Stimulated activated naive CD4-positive, alpha-beta T cell treated with Interleukin-2 at 50 U/mL for 16 hours (primary cell): ENCODE measurements at places on chromosomes 1 and 21.

GRCh38 chr1:96533820-96534219, 187.8 kb upstream of the PTBP2 start:
- DNase-seq = no peak

DNA sequence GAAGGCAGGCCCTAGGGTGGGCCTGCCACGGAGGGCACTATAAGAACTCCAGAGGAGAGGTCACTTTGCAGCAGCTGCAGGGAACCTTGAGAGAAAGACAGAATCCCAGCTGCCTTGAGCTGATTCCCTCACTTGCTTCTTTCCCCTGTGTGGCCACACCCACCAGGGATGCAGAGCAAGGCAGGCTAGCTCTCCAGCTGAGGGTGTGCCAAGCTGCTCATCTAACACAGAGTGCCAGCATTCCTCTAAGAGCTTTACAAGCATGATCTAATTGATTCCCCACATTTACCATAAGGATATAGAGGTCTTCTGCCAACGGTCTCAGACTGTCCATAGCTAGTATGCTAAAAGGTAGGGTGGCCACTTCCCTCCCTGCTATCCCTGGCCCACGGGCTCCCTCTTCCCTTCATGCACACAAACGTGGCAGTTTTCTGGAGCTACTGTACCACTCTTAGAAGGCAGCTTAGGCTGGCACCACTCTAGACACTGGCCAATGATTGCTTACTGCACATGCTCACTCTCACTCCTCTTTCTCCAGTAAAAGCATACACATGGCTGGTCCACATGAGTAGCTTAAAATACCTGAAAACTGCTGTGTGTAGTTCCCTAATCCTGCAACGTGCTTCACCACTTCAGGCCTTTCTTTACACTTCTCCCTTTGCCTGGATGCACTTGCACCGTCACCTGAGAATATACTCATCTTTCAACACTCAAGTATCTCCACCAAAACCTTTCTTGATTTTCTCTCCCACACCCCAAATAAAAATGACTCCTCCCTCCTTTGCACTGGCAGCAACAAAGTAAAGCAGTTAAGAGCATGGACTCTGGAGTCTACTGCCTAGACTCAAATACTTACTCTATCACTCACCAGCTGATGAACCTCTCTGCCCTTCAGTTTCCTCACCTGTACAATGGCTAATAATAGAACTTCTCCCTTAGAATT, 57.7 kb downstream of the DMAP1 start:
- no peak for DNase-seq

DNA sequence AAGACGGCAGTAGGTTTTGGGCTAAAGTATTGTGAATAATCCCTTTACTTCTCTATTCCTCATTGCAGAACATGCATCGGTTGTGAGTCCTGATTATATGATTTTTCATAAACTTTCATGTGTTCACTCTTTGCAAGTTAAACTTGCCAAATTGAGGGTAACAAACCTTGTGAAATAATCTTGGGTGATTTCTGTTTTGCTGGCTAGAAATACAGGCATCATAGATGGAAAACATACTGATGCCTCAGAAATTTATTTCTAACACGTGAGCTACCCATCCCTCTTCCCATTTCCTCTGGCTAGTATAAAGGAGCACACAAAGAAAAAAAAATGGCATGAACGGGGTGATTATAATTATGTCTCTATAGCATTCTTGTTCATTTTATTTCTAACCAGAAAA, 39.6 kb downstream of the RGS5 start:
- no peak for DNase-seq

DNA sequence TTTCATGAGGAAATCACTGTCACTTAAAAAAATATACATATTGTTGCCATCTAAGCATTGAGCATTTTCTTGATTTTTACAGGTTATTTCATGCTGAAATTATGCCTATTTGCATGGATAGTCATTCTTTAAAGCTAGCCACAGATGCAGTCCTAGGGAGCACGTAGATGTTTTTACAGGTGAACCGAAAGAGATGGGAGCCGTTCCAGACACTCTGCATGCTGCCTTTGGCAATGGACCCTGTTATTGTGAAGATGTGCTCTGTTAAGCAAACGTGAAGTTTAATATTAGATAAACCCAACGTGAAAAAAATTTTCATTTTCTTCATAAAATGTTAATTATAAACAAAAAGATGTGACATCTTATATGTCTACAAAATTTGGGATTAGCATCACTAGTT, 7.1 kb downstream of the PROX1 start:
- DNase-seq = no peak

- DNase-seq = no peak
Observed at GRCh38 chr1:222048094-222048595, 306.3 kb upstream of the DUSP10 start.

DNA sequence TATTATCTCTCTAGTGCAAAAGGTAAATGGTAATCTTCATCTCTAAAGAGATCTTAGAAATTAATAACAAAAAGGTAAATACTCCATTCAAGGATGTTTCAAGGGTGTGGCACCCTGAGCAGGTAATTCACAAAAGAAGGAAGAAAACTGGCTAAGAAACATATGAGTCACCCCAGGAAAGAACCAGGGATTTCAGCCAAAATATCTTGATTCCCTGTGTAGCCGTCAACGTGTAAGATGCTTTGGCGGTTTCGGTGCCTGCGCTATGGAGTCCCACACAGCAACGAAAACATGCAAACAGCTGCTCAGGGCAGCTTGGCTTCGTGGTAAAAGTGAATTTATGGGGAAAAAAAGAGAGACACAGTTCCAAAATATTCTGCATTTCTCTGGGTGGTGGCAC, 3.7 kb downstream of the ITGB2 start:
- no peak for DNase-seq

GRCh38 chr1:164769486-164770130, 210.6 kb downstream of the PBX1 start:
- DNase-seq = no peak

DNA sequence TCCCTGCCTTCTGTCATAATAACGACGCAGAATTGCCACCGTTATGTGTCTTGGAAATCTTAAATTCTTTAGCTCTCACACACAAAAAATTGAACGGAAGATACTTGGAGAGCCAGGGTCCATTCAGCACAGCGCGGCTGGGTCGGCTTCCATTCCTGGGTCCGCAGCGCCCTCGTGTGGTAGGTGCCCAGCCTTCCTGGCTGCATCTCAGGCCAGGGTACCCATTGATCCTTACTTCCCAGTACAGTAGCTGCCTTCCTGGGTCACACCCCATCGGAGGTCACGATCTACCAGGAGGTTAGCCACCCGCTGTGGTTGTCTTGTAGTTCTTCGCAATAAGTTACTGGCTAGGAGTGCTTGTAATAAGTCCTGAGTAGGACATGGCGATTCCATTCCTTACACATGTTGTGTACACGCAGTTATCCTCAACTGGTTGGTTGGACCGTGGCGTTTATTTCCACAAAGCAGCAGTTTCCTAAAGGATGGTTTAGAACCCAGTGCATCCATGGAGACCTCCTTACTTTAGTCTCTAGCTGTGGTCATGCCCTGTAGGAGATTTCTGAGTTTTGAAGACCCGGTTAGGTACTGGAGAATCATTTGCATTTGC, 9.9 kb upstream of the MTARC1 start:
- DNase-seq = peak; percentile 36

DNA sequence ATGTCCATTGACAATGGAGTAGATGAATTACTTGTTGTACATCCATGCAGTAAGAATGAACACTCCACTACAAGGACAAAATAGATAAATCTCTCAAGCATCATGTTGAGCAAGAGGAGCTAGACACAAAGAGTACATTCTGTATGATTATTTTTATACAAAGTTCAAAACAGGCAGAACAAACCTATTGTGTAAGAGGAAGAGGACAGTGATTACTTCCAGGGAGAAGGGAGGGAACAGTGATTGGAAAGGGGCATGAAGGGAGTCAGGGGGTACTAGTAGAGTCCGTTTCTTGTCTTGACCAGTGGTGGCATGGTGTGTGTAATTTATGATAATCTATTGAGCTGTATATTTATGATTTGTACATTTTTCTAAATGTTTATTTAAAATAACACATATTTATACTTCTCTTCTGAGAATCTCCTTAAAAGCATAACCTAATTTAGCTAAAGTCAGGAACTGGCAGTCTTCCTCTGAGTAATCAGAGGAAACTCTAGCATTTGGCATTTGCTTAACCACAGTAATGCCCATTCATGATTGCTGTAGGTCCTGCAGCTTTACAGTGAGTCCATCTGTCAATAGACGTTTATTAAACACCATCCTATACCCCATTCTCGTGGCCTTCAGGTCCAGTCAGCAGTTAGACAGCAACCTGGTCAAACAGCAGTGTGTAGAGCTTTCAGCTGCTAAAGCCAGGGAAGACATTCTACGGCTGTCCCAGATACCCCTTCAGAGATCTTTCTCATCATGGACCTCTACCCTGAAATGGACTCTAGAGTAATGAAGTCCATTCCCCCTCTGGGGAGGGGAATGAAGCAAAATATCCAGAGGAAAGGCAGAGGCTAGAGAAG, 114.1 kb upstream of the GALNT2 start:
- no peak for DNase-seq

GRCh38 chr1:183598386-183598785, 8.1 kb upstream of the NCF2 start:
- DNase-seq = no peak

DNA sequence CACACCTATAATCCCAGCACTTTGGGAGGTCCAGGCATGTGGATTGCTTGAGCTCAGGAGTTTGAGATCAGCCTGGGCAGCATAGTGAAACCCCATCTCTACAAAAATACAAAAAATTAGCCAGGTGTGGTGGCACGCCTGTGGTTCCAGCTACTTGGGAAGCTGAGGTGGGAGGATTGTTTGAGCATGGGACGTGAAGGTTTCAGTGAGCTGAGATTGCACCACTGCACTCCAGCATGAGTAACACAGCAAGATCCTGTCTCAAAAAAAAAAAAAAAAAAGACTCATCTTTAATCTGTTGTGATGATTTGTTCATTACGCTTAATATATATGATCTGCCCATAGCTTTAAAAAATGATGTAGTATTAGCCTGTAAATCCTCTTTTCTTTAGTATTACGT, 44.0 kb downstream of the OR10J1 start:
- DNase-seq = no peak

DNA sequence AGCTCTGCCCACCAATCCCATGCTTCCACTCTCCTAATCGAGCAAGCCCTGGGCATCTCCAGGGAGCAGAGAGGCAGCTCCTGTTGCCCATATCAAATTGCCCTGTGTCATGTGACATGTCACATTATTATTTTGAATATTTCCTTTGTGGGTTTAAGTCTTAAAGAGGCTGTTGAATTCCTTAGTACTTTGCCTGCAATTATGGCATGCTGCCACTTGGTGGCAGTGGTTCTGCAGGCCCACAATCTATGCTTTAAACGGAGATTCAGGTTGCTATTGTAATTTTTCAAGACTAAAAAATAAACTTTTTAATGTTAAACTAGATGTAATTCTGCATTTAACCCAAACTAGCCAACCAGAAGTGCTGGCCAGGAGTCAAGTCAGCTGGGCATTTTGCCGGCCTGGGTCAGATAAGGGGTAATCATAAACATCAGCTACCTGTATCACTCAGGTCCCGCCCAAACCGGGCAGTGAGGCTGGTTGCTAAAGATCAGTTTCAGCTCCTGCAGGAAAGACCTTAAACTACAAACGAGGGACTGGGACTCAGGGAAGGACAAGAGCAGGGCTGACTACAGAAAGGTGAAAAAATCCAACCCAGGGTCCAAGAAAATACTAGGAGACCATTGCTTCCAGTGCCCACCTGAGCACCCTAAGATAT, 37.3 kb upstream of the ARHGEF16 start:
- no peak for DNase-seq

- no peak for DNase-seq
Observed at GRCh38 chr1:94056171-94056570, 64.8 kb downstream of the ABCA4 start.

- DNase-seq = no peak
Observed at GRCh38 chr1:220028346-220028895, 17.9 kb downstream of the EPRS1 start.

DNA sequence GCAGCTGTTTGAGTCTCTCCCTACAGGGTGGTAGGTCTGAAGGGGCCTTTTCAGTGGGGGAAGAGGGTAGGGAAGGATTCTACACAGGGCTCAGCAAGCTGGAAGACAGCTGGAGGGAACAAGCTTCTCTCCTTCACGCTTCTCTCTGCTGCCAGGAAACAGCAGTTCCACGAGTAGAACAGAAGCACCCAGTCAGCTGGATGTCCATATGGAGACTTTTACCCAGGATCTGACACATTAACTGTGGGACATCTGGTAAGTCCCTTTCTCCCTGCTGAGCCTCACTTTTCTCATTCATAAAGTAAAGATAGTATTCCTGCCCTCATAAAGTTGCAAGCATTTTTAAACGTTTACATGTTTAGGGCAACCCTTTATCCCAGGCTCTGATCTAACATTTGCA, 280.3 kb downstream of the OMA1 start:
- no peak for DNase-seq

DNA sequence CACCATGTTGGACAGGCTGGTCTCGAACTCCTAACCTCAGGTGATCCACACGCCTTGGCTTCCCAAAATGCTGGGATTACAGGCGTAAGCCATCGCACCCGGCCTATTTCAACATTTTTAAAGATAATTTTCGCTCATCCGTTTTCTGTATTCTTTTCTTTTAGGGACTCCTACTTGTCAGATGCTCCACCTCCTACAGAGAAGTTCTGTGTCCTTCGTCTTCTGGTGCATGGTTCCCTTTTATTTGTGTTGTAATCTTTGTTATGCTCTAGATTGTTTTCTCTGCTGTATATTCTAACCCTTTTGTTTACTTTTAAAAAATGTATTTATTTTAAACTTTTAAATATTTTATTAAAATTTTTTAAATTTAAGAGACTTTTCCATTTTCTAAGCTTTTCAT, 28.4 kb downstream of the CLDN14 start:
- DNase-seq = no peak

DNA sequence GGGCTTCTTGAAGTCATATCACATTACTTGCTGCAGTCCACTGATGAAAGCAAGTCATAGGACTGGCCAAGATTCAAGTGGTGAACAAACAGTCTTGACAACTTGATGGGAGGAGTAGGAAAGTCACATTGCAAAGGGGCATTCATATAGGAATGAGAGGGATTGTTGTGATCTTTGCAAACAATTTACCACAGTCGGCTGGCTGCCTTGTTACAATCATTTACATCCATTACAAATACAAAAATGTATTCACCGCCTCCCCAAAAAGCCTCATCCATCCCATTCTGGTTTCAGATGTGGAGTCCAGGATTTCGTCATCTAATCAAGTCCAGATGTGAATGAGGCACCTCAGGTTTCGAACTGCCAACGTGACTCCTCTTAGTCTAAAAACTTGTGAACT, 26.8 kb downstream of the GORAB start:
- no peak for DNase-seq

DNA sequence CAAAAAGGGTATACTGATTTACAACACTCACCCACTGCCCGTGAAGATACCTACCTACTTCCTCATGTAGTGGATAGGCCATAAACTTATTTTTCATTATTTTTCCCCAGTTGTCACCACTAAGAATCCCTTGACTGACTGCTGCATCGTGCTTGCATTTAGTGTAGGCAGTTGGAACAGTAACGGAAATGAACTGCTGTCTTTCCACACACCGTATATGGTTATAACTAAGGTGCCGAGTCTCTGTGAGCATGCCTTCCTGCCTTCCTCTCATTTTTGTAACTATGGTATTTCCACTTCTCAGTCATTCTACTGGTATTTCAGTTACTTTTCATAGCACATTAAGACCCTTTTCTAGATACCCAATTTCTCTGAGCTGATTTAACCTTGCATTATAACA, 36.4 kb downstream of the SLC35F3 start:
- DNase-seq = no peak
